ENCODE measurements at places on chromosomes 12 and 14.

GRCh38 chr12:62774794-62775193 lies 160.2 kb downstream of the PPM1H start:
- no peak for DNase-seq

DNA sequence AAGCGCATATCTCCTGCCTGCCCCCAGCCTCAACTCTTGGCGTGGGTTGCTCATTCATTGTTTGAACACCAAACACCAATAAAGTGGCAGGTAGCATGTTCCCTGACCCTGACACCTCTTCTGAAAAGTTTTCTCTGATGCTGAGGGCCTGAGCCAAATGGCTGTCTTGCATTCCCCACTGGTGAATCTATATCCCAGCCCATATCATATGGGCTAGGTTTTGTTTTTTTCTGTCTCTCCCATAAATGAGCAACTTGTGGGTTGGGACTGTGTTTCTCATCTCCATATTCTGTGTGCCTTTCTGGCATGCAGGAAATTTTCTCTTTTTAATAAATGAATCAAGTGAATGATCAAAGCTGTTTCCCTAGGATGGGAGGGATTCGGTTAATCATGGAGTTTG lies 5.0 kb downstream of the MYO1A start:
- DNase-seq, result no peak

DNA sequence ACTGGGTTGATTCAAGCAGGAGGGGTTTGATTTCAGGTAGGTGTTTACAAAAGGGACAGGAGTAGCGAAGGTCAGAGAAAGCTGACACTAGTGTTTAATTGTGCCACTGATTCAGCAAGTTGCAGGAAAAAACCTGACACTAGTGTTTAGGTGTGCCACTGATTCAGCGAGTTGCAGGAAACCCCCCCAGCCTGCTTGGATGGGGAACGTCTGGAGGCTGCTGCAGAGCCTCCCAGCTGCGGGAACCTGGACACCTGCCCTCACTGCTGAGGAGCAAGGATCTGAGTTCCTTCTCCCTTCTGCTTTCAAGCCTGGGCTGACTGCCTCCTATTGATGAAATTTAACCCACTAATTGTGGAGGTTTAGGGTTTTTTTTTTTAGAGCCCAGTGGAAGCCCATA lies 84.2 kb downstream of the AVPR1A start:
- peak; percentile 42 for DNase-seq

GRCh38 chr14:84864548-84865271 lies 665.2 kb upstream of the FLRT2 start:
- DNase-seq, result no peak

GRCh38 chr14:104822821-104823615 lies 22.1 kb downstream of the ZBTB42 start:
- no peak for DNase-seq
